ENCODE measurements at places on chromosomes 11 and 22.

DNA sequence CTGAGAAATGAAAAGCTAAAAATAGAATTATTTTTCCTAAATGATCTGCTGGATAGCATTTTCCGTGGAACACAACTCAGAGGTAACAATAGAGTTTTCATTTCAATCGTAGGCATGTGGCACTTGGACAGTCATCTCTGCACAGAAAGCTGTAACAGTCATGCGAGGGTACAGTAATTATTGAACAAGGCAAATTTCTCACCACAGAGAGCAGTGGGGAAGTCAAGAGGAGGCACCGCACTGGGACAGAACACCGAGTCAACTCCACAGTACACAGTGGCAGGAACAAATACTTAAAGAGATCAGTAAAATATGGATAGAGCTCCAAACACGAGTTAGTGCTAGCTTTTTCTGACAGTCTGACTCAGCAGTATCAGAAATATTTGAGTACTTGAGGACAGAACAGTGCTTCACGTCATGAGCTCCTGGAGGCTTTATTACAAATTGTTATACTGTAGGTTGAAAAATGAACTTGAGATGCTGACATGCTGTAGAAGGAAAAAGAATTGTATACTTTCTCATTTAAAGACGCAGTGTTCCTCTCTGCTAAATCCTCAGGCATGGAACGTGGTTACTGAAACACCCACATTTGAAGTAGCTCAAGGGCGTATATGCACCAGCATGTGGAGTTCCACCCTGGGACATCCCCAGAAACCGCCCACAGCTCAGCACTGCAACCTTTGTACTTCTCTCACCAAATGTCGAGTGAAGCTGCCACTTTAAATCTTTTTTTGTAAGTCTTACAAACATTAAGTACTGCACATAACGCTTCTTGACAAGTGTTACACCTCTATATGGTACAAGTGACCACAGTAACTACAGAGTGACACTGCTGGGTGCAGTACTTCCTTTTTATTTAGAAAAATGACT, 27.4 kb upstream of the YPEL1 start:
- no peak for DNase-seq

GRCh38 chr11:62546244-62546928, at the start of gene AHNAK:
TSS of gene AHNAK (minus strand) at chr11:62546806. CDS start at chr11:62536098, 10,708 bp downstream.
- no peak for DNase-seq

DNA sequence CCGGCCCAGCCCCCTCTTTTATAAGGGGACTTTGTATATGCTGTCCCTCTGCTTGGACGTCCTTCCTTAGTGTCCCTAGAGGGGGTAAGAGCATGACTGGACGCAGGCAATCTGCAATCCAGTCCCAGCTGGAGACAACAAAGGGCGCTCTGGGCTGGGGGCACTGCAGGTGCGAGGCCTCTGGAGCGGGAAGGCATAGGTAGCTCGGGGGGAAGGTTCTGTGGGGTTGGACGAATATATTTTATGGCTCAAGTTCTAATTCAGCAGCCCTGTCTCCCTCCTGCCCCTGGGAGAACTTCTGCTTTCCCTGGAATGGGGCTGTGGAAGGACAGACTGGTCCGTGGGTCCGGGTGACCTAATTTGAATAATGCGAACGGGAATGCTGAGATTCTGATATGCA, 40.0 kb downstream of the KCNJ4 start:
- DNase-seq, result no peak

DNA sequence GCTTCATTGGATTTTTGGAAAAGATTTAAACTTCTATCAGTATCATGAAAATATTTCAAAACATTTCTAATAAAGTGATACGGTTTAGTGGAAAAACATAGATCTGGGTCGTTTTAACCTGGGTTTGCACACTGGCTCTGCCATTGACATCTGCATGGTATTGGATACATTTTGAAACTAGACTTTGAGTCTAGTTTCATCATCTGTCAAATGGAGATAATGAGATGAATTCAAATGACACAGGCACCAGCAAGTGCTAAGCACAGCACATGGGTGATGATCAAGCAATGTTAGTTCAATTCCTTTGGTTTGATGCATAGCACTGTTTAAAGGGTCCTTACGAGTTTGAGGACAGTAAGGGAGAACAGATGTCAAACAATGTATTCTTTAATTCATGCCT, 819.0 kb upstream of the CCDC90B start:
- DNase-seq, result no peak

GRCh38 chr22:38291201-38291777, 18.5 kb upstream of the TMEM184B start:
- peak; percentile 35 for DNase-seq

DNA sequence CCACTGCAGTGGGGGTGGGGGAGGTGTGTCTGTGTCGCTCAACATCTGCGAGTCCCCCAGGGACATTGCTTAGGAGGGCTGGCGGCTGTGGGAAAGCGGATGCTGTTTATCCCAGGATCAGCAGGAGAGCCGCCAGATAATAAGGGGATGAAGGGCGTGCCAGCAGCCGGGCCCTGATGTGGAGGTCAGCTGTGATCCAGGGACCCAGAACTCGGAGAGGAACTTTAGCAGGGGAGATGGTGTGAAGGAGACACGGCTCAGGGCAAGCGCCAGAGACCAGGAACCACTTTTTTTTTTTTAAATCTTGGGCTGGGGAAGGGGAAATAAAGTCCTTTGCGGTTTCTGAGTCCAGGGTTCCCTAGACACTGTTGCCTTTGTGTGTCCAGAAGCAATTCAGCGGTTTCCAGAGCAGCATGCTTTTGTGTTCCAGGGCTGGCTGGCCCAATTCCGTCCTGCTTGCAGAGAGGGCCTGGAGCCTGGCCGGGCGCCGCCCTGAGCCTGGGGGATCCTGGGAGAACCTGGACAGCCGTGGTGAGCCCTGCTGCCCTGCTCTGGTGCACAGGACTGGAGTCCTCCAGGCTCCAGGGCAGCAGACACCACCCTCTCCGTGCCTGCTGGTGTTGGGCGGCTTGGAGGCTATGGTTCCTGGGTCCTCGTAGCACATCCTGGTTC, at the start of gene GRAMD4:
TSS of gene GRAMD4 (plus strand) at position 557 of the 672 bp plus-strand sequence. CDS start 6,414 bp downstream, outside the sequence.
- peak; percentile 60 for DNase-seq

GRCh38 chr11:128575961-128576350, 11.4 kb downstream of the ETS1 start:
- DNase-seq, result no peak

DNA sequence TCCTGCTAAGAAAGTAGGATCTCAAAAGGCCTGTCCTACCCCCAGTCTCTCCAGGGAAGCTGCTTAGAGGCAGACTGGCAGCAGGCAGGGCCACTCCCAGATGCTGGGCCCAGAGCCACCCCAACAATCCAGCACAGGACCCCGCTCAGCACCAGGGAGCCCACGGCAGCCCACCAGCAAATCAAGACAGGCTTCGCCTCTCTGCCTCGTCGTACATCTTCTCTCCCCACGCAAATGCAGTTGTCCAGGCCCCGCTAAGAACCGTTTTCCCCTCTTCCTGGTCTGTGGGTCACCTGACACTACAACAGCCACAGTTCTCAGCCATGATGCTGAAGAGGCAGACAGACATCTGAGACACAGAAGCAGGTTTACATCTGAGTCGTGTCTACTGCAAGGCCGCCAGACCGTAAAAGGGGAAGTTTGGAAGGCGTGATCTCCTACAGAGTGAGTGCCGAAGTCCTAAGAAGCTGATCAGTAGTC, 51.1 kb downstream of the IGSF9B start:
- no peak for DNase-seq

GRCh38 chr11:14184028-14184940, 174.7 kb downstream of the RRAS2 start:
- no peak for DNase-seq

GRCh38 chr11:87463486-87464102, 425.9 kb downstream of the TMEM135 start:
- peak; percentile 12 for DNase-seq

DNA sequence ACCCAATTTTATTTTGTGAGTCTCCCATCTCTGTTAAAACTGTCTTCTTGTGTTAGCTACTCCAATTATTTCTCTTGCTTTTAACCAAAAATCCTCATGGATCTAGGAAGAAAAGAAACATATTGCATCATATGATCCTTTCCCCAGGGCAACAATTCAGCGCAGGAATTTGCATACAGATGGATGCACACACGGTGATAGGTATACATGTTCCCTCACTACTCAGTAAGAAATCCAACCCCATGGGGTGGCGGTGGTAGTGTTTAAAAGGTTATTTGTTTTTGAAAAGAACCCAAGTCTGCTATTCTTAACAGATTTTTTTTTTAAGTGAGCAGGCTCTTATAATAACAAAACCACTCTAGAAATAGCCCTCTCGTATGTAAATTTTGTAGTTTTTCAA, 4.2 kb upstream of the SYN3 start:
- DNase-seq, result no peak

GRCh38 chr22:21074102-21074715, 28.5 kb downstream of the LRRC74B start:
- DNase-seq, result no peak

GRCh38 chr22:19181786-19182471, 3.4 kb upstream of the SLC25A1 start:
- no peak for DNase-seq

- DNase-seq, result no peak
Observed at GRCh38 chr11:47466201-47466600, 17.3 kb upstream of the RAPSN start.
